Testis (tissue), 5 donors: ENCODE measurements at places on chromosomes 5 and 9. TPM values are rescaled to one million over a fixed set of nuclear protein-coding genes. Genes with fewer than 3 reads are reported as not detected.
A peak's percentile ranks its signal among the peaks of the same experiment; 100 is the strongest.

- no peak for DNase-seq
Observed at GRCh38 chr9:12566404-12567090, 126.6 kb upstream of the TYRP1 start.

DNA sequence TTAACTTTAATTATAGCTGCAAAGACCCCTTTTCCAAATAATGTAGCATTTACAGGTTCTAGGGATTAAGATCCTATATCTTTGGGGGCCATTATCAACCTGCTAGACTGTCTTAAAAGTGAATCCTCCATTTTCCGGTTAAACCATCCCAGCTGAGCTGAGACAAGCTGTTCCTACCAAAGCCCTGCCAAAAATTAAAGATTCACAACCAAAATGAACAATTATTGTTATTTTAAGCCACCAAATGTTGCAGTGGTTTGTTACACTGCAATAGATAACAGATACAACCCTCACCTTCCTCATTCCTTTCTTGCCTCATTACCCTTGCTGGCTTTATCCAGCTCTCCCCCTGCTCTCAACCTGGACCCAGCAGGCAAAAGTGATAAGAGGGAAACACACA lies 343.4 kb downstream of the CDK5RAP2 start:
- DNase-seq = no peak

GRCh38 chr5:118430076-118430475 lies 558.3 kb downstream of the DTWD2 start:
- DNase-seq = no peak

DNA sequence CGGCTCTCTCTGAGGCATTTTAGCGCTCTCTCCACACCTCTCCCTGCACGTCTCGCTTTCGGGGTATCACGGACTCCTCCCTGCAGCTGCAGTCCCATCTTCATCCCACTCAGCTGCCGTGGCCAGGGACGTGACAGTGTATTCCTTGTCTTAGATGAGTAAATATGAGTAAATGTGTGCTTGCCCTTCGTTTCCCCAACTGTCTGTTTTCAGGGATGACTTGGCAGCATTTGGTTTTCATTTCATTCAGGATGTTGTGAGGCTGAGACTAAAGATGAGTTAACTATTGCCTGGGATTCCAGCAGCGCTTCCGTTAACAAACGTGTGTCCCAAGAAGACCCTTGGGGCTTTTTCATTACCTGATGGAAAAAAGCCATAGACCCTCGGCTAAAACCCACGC lies 29.5 kb downstream of the GDNF start:
- no peak for DNase-seq

- DNase-seq = no peak
Observed at GRCh38 chr9:71106992-71107391, 14.4 kb downstream of the TRPM3 start.

GRCh38 chr9:108615152-108615551 lies 240.6 kb downstream of the ACTL7B start:
- DNase-seq = no peak

DNA sequence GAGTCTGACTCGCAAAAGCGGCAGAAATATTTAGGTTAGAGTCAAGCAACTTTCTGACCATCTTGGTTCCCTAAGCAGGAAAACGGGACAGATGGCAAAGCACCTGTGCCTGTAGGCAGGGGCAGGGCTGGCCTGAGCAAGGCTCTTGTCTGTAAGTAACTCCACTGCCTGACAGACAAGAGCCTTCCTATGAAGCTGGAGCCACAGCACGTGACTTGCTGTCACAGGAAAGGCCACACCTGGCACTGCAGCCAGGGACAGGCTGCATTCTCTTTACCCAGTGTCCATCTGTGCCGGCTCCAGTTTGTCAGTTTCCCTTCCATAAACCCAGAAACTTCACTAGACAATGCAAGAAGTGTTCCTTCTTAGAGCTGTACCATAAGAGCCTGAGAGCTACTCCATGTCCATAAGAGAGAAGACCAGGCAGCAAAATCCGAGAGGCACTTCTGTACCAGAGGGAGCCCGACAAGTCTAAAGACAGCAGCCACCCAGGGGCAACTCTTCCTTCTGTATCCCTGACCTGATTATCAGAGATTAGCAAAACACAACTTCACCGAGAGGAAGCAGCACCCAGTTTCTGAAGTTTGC lies 78.1 kb downstream of the GPR21 start:
- no peak for DNase-seq

- no peak for DNase-seq
Observed at GRCh38 chr9:127186806-127187205, 64.4 kb upstream of the ANGPTL2 start.

DNA sequence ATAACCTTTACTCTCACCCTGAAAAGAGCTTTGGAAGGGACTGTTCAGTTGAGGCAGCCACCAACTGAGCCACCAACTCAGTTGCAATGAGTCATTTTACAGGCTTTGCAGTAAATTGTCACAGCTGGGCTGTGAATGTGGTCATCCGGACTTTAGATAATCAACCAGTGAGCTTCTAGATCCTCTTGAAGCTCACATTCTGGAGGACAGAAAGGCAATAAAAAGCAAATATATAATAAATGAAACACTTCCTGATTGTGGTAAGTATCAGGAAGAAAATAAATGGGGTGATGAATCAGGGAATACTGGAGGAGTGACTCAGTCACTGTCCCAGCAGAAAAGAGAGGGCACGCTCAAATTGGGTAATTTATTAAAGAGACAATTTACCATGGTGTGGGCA lies 13.2 kb upstream of the C5orf58 start:
- DNase-seq = no peak

GRCh38 chr5:73306741-73307275 lies 133.8 kb downstream of the TMEM174 start:
- DNase-seq = no peak

GRCh38 chr5:318341-318897 lies 3.1 kb upstream of the AHRR start:
- DNase-seq = peak; percentile 11

- peak; percentile 29 for DNase-seq
Observed at GRCh38 chr9:37787059-37787458, 2.2 kb upstream of the EXOSC3 start.

DNA sequence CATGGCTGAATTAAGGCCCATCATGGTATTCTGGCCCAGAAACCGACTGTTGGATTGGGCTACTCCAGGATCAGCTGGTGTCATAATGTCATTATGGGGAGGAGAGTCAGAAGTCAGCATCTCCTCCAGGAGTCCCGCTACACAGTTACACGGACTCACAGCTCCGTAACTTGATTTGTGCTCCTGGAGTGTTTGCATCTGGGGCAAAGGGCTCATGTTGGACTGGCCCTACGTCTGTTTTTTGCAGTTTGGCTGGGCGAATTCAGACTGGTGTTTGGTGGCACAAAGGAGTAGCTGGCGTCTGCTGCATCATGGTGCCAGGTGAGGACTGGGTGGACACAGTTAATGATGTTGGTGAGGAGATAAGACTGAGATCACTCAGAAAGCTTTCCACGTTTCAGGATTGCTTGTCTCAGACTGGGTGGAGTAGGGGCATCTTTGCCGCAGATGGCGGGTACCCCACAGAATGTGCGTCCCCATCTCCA lies 31.3 kb downstream of the OR2V1 start:
- DNase-seq = no peak

- no peak for DNase-seq
Observed at GRCh38 chr5:75091597-75091996, 39.2 kb upstream of the GCNT4 start.

- DNase-seq = no peak
Observed at GRCh38 chr9:133524679-133525228, at the start of gene MYMK. TSS of gene MYMK (minus strand) at chr9:133524959. CDS start at chr9:133524844, 115 bp downstream.

DNA sequence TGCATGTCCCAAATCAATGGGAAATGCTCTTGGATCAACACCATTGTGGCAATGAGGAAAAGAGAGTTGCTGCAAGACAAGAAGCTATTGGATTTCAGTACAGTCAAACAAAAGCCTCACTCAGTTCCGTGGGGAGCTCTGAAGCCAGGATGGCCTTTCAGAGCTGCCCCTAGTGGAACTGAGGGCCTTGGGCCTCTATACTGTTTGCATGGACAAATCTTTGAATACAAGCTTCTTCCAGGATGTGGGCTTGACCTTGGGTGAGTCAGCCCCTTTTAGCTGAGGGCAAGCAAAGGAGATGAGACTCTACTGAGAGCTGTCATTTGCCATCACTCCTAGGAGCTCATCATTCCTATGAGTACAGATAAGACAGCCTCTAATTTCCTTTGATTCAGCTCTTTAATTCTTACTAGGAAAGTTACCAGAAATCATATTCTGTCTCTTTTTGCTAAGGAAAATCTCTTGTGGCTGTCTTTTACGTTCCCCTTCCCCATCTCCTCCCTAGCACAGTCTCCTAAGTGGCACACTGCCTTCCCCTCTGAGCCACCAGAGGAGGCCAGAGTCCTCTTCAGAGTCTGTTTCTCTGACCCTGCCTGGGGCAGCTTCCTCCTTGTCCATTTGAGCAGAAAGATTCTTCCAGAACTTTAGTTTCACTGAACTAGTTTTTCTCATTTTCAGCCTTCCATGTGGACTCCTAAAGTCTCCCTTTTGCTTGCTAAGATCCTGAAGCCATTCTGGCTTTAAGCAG lies 168.8 kb upstream of the POC5 start:
- peak; percentile 50 for DNase-seq

GRCh38 chr5:168917947-168918600 lies 338.9 kb upstream of the PANK3 start:
- DNase-seq = no peak

GRCh38 chr5:102924963-102925362 lies 169.9 kb downstream of the PAM start:
- DNase-seq = no peak

- DNase-seq = no peak
Observed at GRCh38 chr9:134938346-134939079, 20.8 kb upstream of the FCN1 start.

GRCh38 chr5:59123595-59124561 lies 541.0 kb downstream of the RAB3C start:
- DNase-seq = no peak

DNA sequence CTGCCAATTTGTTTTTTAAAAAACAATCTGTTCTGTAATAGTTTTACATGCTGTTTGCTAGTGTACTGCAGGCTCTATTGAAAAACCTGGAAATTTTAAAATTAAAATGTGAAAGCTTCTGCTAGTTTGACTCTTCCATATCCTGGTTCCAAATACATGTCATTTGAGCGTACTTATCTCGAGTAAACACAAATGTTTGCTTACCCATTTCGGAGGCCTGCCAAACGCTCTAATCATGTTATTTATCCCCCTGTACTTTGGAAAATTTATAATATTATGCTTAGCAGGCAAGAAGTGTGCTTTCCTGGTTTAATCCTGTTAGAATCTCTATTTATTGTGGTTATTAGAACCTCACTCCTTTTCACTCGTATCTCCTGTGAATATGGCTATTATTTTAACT lies 476.8 kb upstream of the CYLC2 start:
- no peak for DNase-seq

DNA sequence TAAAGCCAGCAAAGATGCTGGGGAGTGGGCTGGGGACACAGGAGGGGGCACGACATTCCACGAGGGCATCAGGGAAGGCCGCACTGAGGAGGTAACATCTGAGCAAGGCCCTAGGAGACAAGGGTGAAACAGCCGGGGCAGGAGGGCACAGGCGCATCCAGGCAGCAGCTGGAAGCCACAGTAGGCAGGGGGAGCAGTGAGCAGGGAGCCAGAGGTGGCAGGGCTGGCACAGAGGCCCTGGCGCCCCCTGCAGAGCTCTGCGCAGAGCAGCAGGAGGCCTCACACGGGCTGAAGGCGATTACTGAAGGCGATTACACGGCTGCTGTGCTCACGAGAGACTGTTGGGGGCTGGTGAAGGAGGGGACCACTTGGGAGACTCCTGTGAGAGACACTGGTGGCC lies 15.4 kb downstream of the LMAN2 start:
- DNase-seq = peak; percentile 42

DNA sequence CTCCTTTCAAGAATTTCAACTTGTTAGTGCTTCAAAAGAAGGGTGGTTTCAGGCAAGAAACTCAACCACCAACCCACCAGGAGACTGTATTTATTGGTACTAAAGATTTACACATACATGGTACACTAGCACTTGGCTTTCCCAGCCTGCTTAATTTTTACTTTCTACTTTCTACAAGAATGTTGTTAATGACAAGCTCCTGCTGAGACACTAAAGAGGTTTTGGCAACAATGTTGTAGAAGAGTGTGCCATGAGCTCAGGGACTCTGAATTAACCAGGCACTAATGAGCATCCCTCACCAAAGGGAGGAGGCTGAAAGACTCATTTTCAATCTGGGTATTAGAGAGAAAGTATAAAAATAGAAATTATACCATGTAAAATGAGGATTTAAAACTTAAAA lies 195.0 kb downstream of the KIAA0825 start:
- no peak for DNase-seq

- peak; percentile 35 for DNase-seq
Observed at GRCh38 chr5:112186401-112186990, 232.6 kb downstream of the EPB41L4A start.

DNA sequence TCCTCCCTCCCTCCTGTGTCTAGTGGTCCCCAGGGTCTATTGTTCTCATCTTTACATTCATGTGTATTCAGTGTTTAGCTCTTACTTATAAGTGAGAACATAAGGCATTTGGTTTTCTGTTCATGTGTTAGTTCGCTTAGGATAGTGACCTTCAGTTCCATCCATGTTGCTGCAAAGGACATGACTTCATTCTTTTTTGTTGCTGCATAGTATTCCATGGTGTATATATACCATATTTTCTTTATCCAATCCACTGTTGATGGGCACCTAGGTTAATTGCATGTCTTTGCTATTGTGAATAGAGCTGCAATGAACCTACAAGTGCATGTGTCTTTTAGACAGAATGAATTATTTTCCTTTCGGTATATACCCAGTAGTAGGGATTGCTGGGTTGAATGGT lies 46.8 kb downstream of the FYB1 start:
- DNase-seq = no peak

GRCh38 chr5:96157077-96157780 lies 195.6 kb upstream of the ELL2 start:
- DNase-seq = no peak

DNA sequence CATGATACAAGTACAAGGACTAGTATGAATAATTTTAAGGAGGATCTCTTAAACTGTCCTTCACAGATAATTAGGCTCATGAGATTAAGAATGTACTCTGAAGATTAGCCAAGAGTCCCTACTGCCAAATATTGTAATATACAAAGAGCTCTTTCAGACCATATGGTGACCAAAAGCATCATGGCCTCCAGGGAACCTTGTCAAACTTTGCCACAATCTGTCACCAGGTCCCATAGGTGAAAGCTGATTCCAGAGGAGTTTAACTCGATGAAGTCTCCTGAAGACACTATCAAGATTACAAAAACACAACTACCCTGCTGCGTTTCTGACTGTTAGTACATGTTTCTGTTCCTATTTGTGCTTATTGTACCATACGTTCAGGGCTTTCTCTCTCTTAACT lies 395.4 kb upstream of the ITGA1 start:
- DNase-seq = no peak

The F2RL2 gene
- total RNA-seq = not detected

The OR5C1 gene
- not detected for total RNA-seq

The SELENOP gene
- total RNA-seq = 125 TPM

The ITGA1 gene
- total RNA-seq = 8.1 TPM

The JAK2 gene
- 24.1 TPM for total RNA-seq

The NMRK1 gene
- 13.8 TPM for total RNA-seq

The FAT2 gene
- 10.3 TPM for total RNA-seq

The ENG gene
- total RNA-seq = 214 TPM

The TEK gene
- total RNA-seq = 3.9 TPM
